ENCODE measurements at places on chromosomes 12 and 14.

DNA sequence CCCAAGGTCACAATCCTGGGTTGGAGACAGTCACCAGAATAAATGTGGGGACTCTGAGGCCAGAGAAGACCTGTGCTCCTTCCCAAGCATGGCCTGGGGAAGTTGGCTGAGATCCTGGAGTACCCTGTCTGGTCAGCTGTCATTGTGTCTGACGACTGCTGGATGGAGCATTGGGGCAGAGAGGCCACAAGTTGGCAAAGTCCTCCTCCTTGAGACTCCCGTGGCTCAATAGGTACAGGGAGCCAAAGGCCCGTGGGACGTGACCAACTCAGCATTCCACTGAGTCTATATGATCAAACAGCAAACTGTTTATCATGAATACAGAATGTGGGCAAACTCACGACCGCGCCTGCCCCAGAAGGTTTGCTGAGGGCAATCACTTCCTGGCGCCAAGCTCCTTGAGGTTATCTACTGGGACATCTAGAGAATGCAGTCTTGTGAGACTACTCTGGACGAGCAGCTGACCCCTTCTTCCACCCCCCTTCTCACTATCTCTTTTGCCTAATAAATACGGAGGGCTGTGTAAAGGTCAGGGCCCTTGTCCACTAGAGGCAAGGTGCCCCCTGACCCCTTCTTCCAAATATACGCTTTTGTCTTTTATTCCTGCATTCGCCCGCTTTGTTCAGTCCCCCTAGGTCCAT, 14.3 kb upstream of the SLC10A1 start:
- no peak for DNase-seq

DNA sequence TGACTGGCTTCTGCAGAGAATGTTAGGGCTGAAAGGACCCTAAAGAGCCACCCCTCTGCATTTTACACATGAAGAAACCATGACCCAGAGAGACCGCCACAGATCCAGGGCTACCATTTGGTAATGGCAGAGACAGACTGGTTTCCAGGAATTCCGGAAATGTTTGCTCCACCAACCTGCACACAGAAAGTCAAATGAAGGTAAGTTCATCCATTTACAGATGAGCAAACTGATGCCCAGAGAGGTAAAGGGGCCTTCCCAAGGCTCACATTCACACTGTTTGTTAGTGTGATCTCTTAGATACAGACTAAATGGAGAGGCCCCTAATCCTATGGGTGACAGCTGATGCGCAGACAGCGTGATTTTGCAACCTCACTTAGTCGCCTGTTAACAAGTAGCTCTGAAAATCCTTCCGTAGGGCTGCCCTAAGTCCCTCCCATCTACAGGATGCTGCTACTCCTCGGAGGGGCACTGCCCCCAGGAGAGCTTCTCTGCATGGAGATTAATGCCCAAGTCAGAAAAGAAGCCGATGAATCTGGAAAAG, 33.8 kb downstream of the ZFP36L1 start:
- no peak for DNase-seq

DNA sequence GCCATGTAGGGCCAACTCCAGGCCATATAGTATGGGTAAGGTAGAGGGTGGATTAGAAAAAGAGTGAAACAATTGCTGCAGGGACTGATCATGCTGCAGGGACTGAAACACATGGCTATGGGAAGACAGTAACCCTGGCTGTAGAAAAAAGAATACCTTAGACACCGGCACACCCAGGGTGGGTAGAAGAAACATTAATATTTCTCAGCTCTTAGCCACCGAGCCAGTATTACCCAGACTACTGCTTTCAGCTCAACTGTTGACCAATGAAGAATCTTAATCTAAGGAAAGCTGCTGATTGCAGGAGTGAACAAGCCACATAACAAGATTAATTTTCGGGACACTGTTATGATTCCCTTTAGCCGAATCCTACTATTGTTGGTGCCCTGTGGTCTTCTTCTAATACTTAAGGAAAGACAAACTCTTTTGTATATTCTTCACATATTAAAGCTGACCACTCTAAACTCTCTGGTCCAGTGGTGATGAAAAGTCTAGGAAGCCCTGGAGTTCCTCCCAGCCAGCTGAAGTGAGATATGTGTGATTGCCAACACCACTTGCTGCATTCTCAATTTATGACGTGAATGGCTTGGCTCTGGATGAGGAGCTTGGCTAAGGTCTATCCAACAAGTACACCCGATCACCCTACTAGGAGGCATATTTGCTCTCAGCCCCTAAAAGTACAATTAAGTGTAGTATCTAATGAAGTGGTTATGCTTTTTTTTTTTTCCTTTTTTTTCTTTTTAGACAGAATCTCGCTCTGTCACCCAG, 69.2 kb downstream of the NOVA1 start:
- no peak for DNase-seq

DNA sequence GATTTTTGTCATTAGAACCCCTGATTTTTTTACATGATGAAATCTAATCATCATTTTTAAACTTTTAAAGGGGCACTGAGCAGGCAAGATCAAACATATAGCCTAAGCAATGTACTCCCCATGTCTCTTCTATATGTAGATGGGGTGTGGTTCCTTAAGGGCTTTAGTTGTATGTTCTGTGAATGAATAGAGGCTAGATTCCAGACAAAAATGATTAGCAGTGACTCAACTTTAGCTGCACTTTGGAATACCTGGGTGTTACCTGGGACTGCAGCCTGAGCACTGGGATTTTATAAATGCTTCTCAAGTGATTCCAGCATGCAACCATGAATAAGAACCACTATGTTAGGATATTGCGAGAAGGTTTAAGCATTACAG, 256.7 kb upstream of the PLEKHG7 start:
- no peak for DNase-seq
